GOT3 (cell line): ENCODE measurements at places on chromosomes 4 and X.

DNA sequence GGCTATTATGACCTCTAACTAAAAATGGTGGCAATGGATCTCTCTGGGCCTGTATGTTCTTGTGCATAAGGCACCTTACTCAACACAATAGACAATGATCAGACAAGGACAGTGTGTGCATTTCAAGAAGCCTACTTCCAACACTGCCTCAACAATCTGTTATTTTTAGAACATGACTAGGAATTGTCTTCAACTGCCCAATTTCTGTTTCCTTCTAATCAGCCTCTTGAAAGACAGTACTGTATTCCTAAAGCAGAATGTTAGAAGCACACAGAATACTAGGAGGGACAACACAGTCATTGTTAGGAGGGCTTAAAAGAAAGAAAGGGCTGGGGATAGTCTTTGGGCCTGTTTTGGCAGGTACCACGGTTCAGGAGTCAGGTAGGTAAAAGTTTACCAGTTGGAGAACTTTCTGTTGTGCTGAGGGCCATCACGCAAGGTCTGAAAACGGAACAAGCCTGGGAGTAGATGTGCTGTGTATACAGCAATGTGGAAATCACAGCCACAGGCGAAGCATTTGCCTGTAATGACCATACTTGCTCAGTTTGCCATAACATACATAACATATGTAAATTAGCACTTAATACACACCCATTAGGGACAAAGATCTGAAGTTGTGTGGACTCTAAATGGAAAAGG, 100.8 kb upstream of the ATXN3L start:
- no peak for DNase-seq

DNA sequence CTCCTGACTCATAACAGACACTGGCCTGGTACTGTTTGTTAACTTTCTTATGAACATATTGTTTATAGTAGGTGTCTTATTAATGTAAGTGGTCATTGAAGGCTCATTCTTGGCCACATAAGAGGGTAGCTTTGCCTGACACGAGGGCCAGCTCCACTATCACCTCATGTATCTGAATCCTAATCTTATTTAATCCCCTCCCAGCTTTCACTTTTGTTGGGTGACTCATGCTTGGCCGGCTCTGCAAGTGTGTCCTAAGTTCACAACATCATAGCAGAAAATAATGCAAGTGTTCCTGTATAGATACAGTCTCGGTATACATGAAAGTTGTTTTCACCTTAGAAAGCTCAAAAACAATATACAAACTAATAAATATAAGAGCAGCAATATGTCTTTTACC, 283.8 kb downstream of the IQCM start:
- DNase-seq = no peak

- no peak for DNase-seq
Measured at GRCh38 chr4:10161146-10161545, 44.5 kb upstream of the WDR1 start.

- no peak for DNase-seq
Measured at GRCh38 chr4:1991596-1992434, 17.0 kb downstream of the NELFA start.
